ENCODE measurements at places on chromosomes 3 and 15. TPM values are rescaled to one million over a fixed set of nuclear protein-coding genes. Genes with fewer than 3 reads are reported as not detected.

The FHIT gene
- 2.5 TPM for total RNA-seq

The MON1A gene
- 19.2 TPM for total RNA-seq

The SAMMSON gene
- total RNA-seq, result not detected

The PRTG gene
- total RNA-seq, result 1.7 TPM

The TEX55 gene
- not detected for total RNA-seq

The SEMA3B gene
- 26.0 TPM for total RNA-seq

Data from smooth muscle cell of trachea (primary cell).